Memory B cell (primary cell): ENCODE measurements at places on chromosomes 16 and 17.

- DNase-seq = no peak
Measured at GRCh38 chr17:45060382-45060796, 728 bp upstream of the NMT1 start.

GRCh38 chr17:67107811-67108775 lies 63.7 kb downstream of the CACNG1 start:
- DNase-seq = no peak

DNA sequence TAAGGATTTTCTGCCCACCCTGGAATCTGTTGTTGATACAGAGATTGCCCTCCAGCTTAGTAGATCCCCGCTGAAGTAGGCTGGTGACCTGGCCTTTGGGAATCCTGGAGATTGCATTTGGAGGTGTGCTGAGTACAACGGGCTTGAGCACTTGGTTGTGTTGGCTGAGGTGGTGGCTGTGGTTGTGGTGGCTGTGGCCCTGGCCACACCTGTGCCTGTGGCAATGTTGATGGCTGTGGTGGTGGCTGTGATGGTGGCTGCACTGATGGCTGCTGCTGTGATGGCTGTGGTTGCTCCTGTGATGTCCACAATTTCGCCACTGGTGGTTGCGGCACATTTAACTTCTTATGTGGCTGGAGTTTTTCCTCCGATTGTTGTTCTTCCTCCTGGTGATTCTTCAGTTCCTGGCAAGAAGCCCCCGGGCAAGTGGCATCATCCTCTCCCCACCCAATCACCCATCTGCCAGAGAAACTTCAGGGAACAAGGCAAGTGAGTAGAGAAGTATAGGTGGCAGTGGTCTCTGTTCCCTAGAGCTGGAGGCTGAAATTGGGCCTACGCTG lies 4.2 kb downstream of the CCDC200 start:
- DNase-seq = no peak

- DNase-seq = no peak
Measured at GRCh38 chr16:29920288-29921033, 5.6 kb downstream of the KCTD13 start.

DNA sequence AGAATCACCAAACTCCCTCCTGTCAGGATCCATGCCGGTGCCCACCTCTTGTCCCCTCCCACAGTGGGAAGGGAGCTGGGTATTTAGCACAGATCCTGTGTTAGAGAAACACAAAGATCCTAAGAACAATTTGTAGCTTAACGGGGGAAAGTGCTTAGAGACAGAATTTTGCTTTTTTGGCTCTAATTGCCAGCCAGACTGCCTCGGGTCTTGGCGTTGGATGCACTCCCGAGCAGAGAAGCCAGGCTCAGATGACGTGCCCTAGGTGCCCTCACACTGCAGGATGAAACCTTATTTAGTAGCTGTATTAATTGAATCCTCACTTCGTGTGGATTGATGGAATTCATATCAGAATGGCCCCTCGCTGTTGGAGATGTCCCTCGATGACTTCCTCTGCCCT lies 22.5 kb upstream of the MAF start:
- no peak for DNase-seq

- DNase-seq = peak; percentile 59
Measured at GRCh38 chr16:23148513-23149266, 562 bp downstream of the USP31 start.

DNA sequence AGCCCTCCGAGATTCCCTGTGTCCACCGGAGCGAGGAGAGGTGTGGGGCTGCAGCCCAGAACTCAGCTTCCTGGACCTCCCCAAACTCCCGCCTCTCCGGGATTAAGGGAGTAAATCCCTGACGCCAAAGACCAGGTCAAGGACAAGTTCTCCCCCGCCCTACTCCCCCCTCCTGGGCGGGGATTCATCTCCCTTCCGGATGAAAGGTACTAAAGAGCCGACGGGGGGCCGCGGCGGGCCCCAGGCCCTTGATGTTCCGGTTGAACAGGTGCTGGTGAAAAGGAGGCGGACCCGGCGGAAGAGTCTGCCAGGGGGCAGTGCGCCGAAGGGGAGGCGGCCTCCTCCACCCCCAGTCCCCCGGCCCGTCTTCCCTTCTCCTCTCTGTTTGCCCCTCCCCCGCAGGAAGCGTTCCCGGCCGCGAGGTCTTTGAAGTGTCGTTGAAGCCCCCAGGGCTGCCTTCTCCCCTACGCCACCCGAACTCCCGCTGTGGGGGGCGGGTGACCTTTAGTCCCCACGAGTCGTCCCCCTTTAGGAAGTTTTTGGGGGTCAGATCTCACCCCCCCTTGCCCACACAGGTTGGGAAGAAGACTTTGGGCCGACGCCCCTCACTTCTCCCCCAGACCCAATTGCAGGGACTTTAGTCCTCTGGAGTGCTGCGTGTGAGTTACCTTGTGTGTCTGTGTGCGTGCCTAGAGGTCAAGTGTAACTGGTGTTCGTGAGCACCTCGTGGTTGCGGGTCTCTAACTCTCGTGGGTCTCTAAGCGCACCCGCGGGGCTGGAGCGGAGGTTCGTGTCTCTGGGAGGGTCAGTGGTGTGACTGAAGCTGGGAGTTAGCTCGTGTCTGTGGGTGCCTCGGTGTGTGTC lies 1.1 kb upstream of the MLLT6 start:
- peak; percentile 58 for DNase-seq

- DNase-seq = no peak
Measured at GRCh38 chr17:83181991-83182619, 102.7 kb downstream of the METRNL start.

DNA sequence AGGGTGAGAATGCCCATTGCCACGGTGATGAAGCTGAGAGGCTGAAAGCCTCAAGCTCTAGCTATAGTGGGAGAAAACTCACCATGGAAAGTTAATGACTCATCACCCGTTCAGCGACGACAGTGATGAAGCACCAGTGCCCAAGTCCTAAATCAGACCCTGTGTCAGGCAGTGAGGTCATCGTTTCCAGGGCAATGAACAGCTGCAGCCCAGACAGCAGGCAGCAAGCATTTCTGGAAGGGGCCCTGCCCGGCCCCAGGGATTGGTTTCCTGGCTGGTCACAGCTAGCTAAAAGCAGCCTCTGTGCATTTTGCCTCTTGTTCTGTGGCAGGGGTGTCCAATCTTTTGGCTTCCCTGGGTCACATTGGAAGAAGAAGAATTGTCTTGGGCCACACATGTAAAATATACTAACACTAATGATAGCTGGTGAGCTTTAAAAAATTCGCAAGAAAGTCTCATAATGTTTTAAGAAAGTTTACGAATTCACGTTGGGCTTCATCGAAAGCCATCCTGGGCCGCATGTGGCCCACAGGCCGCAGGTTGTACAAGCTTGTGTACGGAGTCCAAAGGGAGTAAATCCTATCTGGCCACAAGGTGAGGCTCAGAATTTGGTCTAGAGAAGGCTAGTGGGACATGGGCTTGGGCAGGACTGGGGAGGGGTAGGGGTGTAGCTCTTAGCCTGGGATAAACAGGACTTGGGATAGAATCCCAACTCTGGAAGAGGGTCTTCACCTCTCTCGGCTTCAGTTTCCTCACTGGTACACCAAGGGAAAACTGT lies 40.6 kb downstream of the MIS12 start:
- no peak for DNase-seq

DNA sequence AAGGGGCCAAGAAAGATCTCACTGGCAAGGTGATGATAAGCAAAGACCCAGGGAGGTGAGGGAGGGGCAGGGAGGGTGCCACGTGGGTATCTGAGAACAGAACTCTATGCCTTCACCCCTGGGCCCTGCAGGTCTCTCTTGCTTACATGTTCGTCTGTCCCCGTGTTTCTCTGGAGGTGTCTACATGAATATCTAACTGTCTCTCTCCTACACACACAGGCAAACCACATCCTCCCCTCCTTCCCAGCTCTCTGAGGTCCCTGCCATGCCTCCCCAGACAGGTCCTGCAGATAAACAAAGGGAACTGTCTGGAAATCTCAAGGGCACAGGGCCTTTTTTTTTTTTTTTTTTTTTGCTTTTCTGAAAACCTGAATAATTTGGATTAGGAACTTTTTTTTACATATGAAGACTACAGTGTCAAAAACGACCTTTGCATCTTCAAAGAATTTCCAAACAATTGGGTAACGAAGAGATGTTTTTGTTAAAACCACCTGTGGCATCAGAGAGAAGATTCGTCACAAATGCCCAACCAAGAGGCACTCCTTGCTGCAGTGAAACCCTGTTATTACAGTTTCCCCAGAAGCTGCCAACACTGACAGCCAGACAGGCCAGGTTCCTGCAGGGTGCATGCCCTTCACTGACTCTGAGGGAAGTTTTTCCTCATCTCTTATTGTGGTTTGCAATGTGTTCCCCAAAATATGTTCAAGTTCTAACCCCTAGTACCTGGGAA lies 17.8 kb downstream of the PLLP start:
- no peak for DNase-seq

DNA sequence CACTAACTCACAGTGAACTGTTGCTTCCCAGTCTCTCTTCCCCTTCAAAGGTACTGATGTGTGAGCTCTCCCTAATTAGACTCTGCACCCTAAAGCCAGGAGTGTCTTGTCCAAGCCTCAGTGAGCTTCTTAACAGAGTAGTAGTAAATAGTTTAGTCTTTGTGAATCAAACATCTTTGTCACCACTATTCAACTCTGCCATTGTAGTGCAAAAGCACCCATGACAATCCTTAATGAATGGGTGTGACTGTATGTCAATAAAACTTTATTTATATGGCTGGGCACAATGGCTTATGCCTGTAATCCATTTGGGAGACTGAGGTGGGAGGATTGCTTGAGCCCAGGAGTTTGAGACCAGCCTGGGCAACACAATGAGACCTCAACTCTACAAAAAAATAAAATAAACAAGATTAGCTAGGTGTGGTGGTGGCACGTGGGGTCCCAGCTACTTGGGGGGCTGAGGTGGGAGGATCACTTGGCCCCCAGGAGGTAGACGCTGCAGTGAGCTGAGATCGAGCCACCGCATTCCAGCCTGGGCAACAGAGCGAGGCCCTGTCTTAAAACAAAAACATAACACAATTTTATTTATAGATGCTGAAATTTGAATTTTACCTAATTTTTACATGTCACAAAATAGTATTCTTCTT lies 45.5 kb upstream of the TNRC6A start:
- DNase-seq = no peak

DNA sequence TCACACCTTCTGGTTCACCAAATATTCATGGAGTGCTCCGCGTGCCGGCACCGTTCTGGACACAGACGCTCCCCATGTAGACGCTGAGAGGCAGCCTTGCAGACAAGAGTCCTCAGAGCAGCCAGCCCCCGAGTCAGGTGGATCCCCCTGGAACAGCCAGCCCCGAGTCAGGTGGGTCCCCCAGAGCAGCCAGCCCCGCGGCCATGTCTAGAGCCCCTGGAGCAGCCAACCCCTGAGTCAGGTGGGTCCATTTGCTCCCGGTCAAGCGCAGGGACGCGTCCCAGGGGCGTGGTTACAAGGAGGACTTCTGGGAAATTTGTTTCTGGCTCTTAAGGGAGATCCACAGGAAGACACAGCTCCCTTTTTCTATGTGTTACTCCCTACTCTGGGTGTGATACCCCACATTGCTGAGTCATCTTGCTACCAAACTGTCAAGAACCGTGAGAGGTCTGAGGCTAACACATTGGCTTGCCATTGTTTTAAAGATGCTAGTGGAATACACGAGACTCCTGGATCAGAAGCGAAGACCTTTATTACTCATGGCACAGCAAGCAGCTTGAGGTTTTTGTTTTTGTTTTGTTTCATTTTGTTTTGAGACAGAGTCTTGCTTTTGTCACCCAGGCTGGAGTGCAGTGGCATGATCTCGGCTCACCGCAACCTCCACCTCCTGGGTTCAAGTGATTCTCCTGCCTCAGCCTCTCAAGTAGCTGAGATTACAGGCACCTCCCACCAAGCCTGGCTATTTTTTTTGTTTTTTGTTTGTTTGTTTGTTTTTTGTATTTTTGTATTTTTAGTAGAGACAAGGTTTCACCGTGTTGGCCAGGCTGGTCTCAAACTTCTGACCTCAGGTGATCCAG lies 43.3 kb upstream of the CBFA2T3 start:
- no peak for DNase-seq

GRCh38 chr16:83807710-83808572 lies at the start of gene HSBP1:
HSBP1 (plus strand) TSS chr16:83807978; CDS start chr16:83808077, 99 bp downstream.
- peak; percentile 90 for DNase-seq

GRCh38 chr17:10033449-10033848 lies 128.4 kb upstream of the RCVRN start:
- no peak for DNase-seq

DNA sequence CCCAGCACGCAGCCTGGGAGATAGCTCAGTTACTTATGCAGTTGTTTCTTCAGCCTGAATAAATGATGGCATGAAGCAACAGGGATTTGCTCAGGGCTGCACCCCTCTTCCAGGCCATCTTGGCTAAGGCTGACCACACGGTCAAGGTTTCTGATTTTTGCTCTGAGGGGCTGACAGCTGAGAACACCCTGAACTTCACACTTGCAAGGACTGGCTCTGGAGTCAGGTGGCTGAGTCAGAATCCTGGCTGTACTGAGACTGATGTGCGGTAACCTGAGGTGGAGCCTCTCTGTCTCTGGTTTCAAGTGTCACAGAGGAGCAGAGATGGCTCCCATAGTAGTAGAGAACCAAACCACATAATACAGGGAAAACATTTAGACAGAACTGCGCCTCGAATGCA lies 4.8 kb downstream of the MTHFSD start:
- no peak for DNase-seq

DNA sequence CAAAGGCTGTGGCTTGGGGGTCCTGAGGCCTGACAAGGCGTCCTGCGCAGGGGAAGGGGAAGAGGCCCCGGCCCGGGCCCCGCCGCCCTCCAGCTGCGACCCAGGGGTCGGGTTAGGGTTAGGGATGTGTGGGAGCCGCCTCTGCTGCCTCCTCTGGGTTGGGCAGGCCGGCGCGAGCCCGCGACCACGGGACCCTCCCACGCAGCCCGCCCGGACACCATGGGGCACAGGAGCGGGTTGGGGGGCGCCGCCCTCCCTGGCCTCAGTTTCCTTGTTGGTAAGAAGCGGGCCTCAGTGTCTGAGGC lies 386 bp downstream of the CIAO3 start:
- no peak for DNase-seq

- DNase-seq = no peak
Measured at GRCh38 chr17:57259817-57260216, 3.5 kb downstream of the MSI2 start.
